Stimulated activated CD4-positive, alpha-beta T cell treated with anti-CD3 and anti-CD28 coated beads, TNF-alpha, amount 100 ng/mL, for 1 hour (primary cell): ENCODE measurements at places on chromosomes 12 and 14.

GRCh38 chr12:124469193-124469888, 98.1 kb downstream of the NCOR2 start:
- peak; percentile 25 for DNase-seq

- no peak for DNase-seq
Observed at GRCh38 chr12:93707836-93708235, 30.7 kb downstream of the CRADD start.

DNA sequence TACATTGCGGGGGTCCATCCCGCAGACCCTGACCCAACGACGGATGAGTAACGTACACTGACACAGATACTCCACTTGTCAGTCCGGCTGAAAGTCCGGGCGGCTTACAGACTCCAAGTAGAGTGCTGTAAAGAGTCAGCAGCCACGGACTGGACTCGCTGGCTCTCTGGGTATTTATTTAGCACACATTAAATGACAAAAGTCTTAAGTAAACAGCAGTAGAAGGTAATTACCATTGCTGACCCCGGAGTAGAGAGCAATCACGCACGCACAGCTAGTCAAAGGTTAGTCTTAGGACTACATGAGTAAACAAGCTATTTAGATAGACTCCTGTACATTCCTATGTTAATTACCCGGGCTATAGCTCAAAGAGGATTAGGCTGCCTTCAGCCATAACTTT, 780.9 kb downstream of the RPS29 start:
- no peak for DNase-seq

- no peak for DNase-seq
Observed at GRCh38 chr12:113720629-113721028, 245.5 kb downstream of the RBM19 start.

DNA sequence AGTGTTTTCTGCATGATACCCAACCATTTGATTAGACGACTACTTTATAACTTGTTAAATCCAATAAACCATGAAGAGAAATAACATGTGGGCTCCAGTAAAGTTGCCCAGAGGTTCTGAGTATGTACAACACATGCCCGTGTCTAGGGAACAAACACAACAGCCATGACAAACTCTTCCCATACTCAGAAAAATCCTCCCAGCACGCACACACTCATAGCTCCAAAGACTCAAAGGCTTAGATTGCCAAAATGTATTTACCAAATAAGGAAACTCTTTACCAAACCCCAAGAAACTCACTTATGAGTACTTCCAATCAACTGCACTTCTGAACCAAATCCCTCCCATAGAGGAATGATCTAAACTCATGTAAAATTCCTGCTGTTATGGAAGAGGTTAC, 17.3 kb downstream of the SART3 start:
- DNase-seq: no peak

DNA sequence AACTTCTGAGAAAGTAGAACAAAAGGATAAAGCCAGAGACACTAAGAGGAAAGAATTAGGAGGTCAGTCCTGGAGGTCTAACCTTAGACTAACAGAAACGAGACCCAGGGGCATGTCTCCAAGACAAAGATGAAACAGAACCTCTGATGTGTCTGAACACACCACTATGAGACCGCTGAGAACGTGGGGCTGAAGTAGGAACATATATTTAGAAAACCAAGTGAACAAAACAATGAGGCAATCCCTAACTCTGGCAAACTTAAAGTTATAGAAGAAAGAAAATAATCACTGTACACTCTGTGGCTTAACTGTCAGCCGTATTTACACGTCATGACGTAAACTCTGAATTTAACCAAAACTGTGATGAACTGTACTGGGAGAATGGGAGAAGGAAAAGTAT, 17.9 kb downstream of the KCTD10 start:
- no peak for DNase-seq

- no peak for DNase-seq
Observed at GRCh38 chr12:74349925-74350324, 187.7 kb upstream of the ATXN7L3B start.

- DNase-seq: no peak
Observed at GRCh38 chr12:91210618-91211017, 28.0 kb upstream of the DCN start.

GRCh38 chr12:47744005-47744651, 14.6 kb downstream of the RAPGEF3 start:
- DNase-seq: peak; percentile 17

- DNase-seq: no peak
Observed at GRCh38 chr14:77526266-77526665, 27.6 kb upstream of the ISM2 start.

DNA sequence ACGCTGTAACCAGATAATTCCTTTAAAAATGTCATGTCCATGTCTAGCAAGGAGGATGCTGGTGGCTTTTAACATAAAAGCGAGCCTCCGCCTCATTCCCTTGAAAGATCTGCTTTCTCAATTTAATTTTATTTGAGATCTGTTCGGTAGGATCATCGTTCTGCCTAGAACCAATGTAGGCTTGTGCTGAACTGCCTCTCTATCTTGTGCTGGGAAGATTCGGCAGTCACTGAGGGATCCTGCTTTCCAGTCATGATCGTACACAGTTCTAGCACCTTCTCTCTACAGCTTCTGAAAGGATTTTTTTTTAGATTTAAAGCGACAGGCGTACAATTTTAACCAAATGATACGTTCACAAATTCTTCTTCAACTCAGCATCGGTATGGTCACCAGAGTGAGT, 54.3 kb downstream of the PEBP1 start:
- DNase-seq: no peak

- no peak for DNase-seq
Observed at GRCh38 chr14:90616881-90617280, 199.3 kb downstream of the TTC7B start.
